ENCODE measurements at places on chromosomes 5 and 9.
A peak's percentile ranks its signal among the peaks of the same experiment; 100 is the strongest.

DNA sequence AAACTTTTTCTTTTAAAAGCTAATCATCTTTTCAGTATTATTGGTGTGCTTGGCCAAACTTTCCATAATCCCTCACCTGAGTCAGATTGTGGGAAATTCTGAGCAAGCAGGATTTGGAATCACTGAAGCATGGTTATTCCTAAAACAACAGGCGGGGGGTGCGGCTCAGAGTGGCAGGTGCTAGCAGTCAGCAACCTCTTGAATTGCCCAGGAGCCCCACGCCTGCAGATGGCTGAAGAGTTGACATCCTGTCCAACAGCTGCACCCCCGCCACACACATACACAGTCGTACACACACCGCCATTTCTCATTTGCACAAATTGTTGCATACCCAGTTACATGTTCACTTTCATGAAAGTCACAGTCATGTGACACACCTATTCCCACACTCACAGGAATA lies 96.6 kb downstream of the LHX2 start:
- H3K4me3 ChIP-seq: no peak overlapping the region
- peaks cover 15% of the 10 kb centered on the region for H3K27me3 ChIP-seq
- no peak overlapping the region for H3K27ac ChIP-seq
- H3K36me3 ChIP-seq: no peaks in the 10 kb centered on the region
- DNase-seq: no peak

GRCh38 chr5:174245516-174246075 lies 200.1 kb downstream of the NSG2 start:
- H3K27me3 ChIP-seq: no peaks in the 10 kb centered on the region
- no peak overlapping the region for H3K27ac ChIP-seq
- H3K4me1 ChIP-seq: no peaks in the 10 kb centered on the region
- no peaks in the 10 kb centered on the region for H3K36me3 ChIP-seq
- no peak overlapping the region for H3K4me3 ChIP-seq

GRCh38 chr5:151912360-151912759 lies 12.3 kb downstream of the GLRA1 start:
- DNase-seq: peak; percentile 12
- no peaks in the 10 kb centered on the region for H3K27me3 ChIP-seq
- no peaks in the 10 kb centered on the region for H3K4me1 ChIP-seq
- no peak overlapping the region for H3K27ac ChIP-seq
- no peak overlapping the region for H3K4me3 ChIP-seq
- no peaks in the 10 kb centered on the region for H3K36me3 ChIP-seq

DNA sequence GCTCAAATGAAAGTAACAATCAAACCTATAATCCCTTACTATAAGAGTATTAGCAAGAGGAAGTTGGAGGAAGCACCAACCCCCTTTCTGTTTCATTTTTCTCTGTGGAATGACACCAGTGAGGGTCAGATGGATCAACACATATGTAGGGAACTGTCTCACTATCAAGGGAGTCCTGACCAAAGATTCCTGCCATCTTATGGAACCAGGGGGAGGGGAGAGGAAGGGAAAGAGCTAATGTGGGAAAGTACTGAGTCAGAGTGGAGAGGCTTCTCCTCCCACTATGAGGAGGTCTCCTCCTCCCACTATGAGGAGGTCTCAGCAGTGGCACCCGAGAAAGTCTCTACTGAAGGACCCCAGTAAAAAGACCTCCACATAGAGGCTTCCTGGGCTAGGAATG lies 73.3 kb upstream of the PCSK1 start:
- H3K36me3 ChIP-seq: no peaks in the 10 kb centered on the region
- no peak overlapping the region for H3K27ac ChIP-seq
- DNase-seq: no peak
- H3K4me1 ChIP-seq: peaks cover 4% of the 10 kb centered on the region

GRCh38 chr5:98880151-98880550 lies 48.7 kb downstream of the CHD1 start:
- H3K4me3 ChIP-seq: no peak overlapping the region
- H3K27ac ChIP-seq: peak overlapping the region; percentile 42
- H3K36me3 ChIP-seq: peaks cover 27% of the 10 kb centered on the region
